ENCODE measurements at places on chromosomes 7 and 10. TPM values are rescaled to one million over a fixed set of nuclear protein-coding genes. Genes with fewer than 3 reads are reported as not detected.

- DNase-seq, result no peak
Measured at GRCh38 chr7:128435327-128435686, 20.4 kb upstream of the HILPDA start.

GRCh38 chr7:68770649-68771048, 827.6 kb upstream of the AUTS2 start:
- no peak for DNase-seq

GRCh38 chr7:159026271-159027055, 118.2 kb downstream of the VIPR2 start:
- DNase-seq, result no peak

DNA sequence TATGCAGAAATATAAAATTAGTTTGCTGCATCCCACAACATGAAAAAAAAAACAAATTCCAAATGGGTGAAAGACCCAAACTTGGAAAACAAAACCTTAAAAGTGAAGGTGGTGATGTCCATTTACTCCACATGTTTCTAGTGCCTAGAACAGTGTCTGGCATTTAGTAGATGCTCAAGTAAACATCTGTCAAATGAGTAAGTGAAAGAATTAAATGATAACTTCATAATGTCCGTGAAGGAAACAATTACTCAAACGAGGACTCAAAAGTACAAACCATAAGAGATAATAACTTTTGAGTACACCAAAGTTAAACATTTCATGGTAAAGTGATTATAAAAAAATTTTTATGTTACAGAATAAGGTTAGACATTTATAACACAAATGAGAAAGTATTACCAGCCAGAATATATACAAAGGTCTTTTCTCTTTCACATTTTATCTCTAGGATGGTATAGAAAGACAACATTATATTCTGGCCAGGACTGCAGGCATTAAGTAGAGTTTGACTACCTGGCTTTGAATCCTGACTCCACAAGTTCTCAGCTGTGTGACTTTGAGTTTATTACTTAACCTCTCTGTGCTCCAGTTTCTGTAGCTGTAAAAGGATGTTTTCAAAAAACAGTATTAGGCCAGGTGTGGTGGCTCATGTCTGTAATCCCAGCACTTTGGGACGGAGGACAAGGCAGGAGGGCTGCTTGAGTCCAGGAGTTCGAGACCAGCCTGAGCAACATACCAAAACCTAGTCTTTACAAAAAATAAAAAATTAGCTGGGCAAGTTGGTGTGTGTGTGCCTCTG, 20.7 kb downstream of the NMT2 start:
- no peak for DNase-seq

DNA sequence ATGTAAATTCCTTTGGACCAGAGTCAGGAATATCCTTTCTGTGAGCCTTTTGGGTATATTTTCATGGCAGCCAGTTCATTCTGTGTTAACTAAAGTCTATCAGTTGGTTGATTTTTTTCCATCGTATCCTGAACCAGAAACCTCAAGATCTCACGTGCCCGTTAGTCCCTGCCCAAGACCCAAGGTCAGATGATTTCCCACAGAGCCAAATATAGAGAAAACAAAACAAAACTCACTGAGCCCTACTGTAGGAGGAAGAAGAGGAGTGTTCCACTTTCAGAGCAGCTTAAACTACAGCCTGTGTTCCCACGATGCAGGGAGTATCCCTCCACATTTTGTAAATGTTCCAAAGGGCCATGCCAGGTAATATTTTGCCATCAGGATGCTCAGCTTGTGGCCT, 96.0 kb upstream of the ADO start:
- no peak for DNase-seq

DNA sequence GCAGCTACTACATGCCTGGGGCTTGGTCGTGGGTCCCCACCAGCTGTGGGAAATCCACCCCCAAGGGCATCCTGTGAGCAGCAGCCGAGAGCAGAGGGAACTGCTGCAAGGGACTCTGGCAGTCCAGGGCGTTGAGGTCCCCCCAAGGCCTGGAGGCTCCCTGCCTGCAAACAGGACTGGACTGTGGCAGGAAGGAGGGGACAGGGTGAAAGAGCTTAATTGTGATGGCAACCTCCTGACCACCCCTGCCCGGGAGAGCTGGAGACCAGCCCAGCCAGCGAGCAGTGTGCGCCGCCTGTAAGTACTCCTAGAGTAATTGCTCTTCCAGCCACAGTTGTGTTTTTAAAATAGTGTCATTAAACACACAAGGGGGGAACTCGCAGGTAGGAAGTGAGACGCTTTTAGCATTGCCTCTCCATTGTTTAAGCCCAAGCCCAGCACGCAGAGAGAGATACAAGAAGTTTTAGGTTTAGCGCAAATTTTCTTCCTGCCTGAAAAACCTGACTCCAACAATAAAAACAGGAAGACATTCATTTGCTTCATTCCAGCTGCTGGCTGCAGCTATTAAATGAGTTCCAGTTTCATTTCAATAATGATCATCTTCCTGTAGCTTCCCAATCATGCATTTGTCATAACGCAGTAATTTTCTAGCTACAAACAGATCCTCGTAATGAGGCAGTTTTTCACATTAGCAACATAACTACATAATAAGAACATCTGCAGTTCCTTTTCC, 111.1 kb downstream of the EBF3 start:
- no peak for DNase-seq

DNA sequence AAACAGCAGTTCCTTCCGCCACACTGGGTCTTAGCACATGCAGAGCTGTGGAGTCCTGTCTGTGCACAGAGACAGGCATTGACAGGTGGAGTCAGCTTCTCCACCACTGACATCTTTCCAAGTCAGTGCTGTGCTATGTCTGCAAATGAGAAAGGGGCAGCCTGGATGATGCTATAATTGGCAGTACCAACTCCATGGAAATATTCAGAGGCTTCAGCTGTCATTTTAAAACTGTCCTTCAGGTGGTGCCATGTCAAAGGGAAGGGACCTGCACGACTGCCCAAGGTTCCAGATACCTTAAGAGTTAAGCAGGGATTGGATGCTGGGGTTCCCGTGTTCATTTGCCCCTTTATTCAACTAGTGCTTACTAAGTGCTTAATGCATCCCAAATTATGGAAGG, 258.0 kb upstream of the PRKCQ start:
- no peak for DNase-seq

- no peak for DNase-seq
Measured at GRCh38 chr7:79455173-79455790, 1.8 kb upstream of the MAGI2 start.

- no peak for DNase-seq
Measured at GRCh38 chr7:2173189-2173827, 59.4 kb downstream of the MAD1L1 start.

DNA sequence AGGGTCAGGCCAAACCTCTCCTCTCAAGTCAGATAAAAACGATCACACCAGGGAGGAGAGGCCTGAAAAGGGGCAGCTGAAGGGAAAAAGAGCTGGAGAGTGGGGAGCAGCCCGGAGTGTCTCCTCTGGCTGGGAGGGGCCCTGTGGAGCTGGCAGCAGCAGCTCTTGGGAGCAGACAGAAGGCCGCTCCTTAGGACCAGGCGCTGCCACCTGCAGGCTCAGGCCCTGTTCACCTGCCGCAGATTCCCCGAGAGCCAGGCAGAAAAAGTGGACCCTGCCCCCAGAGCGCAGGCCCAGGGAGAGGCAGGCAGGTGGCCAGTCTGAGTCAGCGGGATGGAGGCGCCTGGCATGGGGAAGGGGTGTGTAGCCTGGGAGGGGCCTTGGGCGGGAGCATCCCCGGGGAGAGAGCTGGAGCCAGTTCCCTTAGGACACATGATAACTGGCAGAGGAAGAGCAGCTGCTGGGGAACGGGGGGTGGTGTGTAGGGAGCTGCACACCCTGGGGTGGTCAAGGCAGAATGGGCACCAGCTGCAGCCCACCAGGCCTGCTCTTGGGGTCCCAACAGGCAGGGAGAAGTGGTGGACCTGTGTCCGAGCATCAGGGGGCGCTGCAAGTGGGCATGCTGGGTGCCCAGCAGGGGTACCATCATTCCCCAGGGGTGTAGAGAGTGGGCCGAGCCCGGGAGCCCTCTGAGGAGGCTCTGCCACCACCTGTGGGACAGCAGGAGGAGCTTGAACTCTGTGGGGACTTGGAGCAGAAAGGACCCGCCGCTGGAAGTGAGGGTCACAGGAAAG, 177.2 kb upstream of the RHEB start:
- DNase-seq, result no peak

DNA sequence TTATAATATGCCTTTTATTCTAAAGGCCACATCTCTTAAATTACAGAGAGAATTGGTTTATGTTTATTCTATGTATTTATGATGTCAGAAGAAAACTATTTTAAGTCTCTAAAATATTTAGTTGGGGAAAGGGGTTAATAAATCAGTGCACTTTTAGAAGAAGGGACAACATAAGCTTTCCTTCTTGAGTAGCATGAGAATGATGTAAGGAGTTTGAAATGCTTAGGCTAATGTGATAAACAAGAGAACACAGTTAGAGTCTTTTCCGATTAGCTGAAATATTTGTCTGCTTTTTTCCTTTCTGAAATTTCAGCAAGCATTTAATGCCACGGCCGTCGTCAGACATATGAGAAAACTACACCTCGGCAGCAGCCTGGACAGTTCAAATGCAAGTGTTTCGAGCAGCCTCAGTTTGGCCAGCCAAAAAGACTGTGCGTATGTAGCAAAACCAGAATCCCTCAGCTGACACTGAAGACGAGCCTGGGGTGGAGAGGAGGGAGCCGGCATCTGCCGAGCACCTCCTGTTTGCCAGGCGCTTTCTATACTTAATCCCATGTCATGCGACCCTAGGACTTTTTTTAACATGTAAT, 176.2 kb downstream of the CCDC3 start:
- DNase-seq, result no peak

DNA sequence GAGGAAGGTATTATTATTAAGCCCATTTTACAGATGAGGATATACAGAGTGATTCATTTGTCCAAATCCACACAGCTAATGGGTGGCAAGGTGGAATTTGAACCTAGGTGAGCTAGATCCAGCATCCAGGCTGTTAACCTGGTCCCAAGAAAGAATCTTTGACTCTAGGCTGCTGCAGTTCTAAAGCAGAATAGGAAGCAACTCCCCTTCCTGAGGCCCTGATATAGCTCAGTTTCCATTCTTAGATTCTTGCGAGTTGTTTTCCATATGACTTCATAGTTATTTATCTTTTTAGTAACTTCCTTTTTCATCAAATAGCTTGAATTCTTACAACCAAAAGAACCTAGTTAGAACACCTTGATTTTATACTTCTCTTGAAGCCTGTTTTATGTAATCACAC, 24.1 kb upstream of the ZC3HAV1L start:
- no peak for DNase-seq

- no peak for DNase-seq
Measured at GRCh38 chr7:144528536-144529045, 125.1 kb upstream of the NOBOX start.

DNA sequence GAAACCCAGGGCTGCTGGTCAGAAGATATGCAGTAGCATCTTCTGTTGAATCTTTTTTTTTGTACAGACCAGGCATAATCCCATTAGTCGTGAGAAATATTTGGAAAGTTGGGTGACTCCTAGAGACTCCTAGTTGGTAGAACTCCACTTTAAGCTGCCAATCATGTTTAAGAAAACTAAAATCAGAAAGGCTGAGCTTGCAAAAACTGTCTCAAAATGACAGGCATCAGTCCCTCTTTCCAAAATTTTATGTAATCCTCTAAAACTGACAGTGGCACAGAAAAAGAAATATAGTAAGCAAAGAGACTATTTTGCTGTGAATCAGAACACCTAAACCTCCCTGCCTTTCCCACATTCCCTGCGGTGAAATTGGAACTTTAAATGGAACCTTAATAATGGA, 568.5 kb downstream of the CCSER2 start:
- DNase-seq, result no peak

The MLXIPL gene
- 8.5 TPM for polyA plus RNA-seq

The PMPCB gene
- polyA plus RNA-seq, result 96.8 TPM

The TAS2R16 gene
- not detected for polyA plus RNA-seq

The ZNF853 gene
- polyA plus RNA-seq, result 18.8 TPM

The SPRN gene
- polyA plus RNA-seq, result 4.7 TPM

The GRID2IP gene
- polyA plus RNA-seq, result 0.42 TPM

The THSD7A gene
- polyA plus RNA-seq, result 63.1 TPM

Data from renal cortex interstitium (tissue), 15 donors.